ENCODE measurements at places on chromosomes 2 and 18. TPM values are rescaled to one million over a fixed set of nuclear protein-coding genes. Genes with fewer than 3 reads are reported as not detected.

Gene EGR4
- not detected for total RNA-seq

Gene WIPF1
- 1.3 TPM for total RNA-seq

Gene CROCC2
- not detected for total RNA-seq

Gene CNGA3
- not detected for total RNA-seq

Gene STARD6
- total RNA-seq, result 0.51 TPM

Gene REEP1
- not detected for total RNA-seq

Gene GBX2
- not detected for total RNA-seq

Gene KIF1A
- total RNA-seq, result not detected

Gene PROC
- 1.3 TPM for total RNA-seq

Gene NPPC
- total RNA-seq, result not detected

Gene SLC23A3
- 0.28 TPM for total RNA-seq

Gene ALPI
- total RNA-seq, result not detected
